ENCODE measurements at places on chromosomes 12 and 14.

DNA sequence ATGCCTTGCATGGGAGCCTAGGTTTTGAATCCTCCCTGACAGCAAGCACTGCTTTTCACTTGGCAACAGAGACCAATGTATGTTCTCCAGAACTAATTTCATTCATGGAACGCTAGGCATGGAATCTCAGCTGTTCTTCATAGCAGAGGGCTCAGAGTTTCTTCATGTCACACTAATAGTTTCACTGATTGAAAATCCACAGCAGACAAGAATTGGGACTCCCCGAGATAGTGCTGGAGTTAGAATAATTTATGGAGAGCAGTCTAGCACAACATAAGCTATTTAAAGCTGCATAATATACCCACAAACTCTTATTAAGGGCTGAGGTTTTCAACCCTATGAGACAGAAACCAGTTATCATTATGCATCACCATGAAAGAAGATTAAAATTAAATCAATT, 342.5 kb downstream of the TMEM132D start:
- no peak for DNase-seq

DNA sequence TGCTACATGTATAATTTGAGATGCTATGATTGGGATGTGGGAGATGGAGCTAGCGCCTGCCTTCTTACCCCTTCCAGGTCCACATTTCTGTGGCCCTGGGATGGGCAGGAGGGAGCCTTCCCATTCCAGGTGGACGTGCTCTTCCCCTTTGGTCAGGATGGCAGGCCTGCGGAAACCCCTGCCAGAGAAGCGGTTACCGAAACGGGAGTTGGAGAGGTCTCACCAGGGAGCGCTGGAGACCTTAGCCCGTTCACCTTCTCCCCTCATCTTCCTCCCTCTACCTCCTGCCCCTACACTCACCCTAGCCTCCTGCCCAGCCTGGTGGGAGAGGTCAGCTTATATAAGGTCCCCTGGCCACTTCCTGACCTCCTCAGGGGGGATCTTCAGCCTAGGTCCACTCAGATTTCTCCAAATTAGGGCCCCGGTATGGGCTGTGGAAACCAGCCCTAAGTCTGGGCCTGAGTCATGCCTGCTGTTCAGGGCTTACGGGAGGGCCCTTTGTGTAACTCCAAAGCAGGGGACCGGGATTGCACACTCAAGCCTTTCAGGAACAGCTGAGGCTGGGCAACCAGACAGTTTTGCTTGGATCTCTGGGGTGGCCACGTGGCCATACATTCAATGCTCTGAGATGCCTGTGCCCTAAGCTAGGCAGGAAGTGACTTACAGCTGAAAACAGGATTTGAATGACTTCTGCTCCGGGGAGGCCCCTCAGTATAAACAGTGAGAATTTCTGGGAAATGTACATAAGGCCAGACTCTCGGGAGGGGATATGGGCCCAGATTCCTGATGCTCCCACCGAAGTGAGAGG, 10.2 kb upstream of the MEG3 start:
- DNase-seq = no peak

GRCh38 chr12:54360717-54361456, 3.4 kb downstream of the GPR84 start:
- DNase-seq = no peak

GRCh38 chr14:55688566-55688965, 108.6 kb downstream of the KTN1 start:
- no peak for DNase-seq

All from stimulated activated CD8-positive, alpha-beta memory T cell treated with anti-CD3 and anti-CD28 coated beads, Interleukin-7, amount 100 ng/mL, for 1 hour (primary cell).